ENCODE measurements at places on chromosomes 12 and 14.

- no peak for DNase-seq
These were observed 177.9 kb downstream of the PHLDA1 start for GRCh38 chr12:75853626-75854025.

DNA sequence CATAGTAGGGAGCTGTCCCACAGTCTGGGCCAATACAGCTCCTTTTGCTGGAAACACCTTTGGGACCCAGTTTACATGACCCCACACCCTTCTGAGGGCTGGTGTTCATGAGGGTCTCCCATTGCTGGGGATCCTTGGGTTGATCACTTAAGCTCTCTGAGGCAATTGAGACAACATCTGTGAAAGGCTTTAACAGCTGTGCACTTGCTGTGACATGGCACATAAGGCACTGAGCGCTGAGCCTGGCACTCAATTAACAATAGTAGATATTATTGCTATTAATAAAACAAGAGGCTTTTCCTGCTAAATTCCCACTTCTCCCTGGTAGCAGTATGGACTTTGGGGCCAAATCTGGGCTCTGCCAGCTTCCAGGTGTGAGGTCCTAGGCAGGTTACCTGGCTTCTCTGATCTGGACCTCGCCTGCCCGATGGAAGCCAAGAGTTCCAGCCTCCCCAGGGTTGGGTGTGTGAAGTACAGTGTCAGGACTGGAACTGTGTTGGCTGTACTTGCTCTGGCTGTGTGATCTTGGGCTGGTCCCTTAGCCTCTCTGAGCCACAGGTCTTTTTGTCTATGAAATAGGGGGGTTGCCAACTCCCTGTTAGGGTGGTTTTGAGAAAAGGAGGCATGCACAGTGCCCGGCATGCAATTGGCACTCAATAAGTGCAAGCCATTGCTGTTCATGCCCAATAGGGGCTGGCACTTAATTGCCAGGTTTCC is 3.1 kb downstream of the SH2B3 start:
- no peak for DNase-seq

DNA sequence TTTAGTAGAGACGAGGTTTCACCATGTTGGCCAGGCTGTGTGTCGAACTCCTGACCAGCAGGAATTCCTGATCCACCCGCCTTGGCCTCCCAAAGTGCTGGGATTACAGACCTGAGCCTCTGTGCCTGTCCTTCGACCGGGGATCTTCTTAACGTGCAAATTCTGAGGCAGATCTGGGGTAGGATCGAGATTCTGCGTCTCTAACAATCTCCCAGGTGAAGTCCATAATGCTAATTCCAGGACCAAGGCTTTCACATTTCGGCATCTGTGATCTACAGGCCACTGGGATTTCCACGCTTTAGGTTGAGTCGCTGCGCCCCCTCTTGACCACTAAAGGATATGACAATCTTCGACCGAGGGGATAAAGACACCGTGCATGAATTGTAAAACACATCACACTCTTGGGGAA is 24.8 kb downstream of the FOS start:
- peak; percentile 68 for DNase-seq

DNA sequence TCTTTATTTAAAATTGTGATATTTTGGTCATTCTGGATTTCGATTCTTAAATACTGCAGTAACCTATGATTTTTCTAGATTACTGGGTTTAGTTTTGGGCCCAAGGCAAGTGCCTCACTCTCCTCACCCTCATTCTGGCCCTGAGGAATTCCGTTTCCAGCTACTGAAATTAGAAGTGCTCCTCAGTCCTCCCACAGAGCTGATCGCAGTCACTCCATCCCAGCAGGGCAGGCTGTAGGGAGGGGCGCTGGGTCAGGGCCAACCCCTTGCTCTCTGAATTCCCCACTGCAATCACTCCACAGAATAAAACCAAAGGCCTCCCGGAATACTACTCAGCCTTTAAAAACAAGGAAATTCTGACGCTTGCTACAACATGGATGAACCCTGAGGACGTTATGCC is 66.5 kb upstream of the DIO3 start:
- DNase-seq: no peak

GRCh38 chr14:36843410-36843809 is 181.8 kb downstream of the PAX9 start:
- DNase-seq: no peak

- DNase-seq: no peak
These were observed 13.4 kb downstream of the ALDH2 start for GRCh38 chr12:111780166-111780565.

GRCh38 chr12:91687052-91688017 is 458.3 kb downstream of the BTG1 start:
- DNase-seq: no peak

DNA sequence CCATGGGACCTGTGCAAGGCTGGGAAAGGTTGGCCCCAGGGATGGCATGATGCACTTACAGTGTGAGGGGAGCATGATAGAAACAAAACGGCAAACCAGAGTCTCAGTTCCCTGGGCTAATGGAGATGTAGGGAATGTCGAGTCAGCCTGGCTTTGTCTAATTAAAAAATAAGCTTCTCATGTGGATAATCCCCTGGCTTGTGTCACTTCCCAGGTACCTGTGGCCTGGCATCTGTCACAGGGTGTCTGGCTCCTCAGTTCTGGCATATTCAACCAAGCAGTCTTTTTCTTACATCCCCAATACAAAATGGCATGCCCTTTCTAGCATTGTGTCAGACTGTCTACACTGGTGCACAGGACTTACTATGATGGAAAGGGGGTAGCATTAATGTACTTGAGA is 261.4 kb downstream of the GRIN2B start:
- no peak for DNase-seq

GRCh38 chr12:56991319-56992246 is 14.8 kb downstream of the ZBTB39 start:
- DNase-seq: no peak

Measured in NCI-H2081 (cell line).